ENCODE measurements at places on chromosomes 12 and 14.

DNA sequence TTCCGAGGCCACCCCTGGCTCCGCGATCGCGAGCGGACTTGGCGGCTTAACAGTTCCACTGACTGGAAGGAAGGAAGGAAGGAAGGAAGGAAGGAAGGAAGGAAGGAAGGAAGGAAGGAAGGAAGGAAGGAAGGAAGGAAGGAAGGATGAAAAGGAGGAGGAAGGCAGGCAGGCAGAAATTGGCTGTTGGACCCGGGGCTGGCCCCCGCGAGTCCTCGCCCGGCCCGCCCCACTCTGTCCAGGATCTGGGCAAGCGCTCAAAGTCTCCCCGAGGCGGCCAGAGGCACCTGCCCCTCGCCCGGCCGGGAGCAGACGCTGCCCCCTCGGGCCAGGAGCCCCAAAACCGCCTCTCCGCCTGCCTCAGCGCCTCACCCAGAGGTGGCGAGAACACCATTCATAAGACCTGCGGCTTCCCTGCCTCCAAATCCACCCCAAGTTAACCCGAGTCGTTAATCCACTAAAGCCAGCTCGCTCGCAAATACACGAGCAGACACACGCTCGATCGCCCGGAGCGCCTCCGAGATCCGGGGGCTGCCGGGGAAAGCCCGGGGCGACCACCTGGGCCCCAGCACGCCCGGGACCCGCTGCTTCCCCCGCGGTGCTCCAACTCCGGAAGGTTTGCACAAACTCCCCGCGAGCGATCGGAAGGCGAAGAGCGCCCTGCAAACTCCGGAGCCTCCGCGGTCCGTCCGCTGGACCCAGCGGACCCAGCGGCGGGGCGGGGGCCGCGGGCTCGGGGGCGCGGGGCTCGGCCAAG lies 844 bp downstream of the DPF3 start:
- DNase-seq: no peak

GRCh38 chr14:61240206-61240605 lies 40.9 kb downstream of the TMEM30B start:
- no peak for DNase-seq

DNA sequence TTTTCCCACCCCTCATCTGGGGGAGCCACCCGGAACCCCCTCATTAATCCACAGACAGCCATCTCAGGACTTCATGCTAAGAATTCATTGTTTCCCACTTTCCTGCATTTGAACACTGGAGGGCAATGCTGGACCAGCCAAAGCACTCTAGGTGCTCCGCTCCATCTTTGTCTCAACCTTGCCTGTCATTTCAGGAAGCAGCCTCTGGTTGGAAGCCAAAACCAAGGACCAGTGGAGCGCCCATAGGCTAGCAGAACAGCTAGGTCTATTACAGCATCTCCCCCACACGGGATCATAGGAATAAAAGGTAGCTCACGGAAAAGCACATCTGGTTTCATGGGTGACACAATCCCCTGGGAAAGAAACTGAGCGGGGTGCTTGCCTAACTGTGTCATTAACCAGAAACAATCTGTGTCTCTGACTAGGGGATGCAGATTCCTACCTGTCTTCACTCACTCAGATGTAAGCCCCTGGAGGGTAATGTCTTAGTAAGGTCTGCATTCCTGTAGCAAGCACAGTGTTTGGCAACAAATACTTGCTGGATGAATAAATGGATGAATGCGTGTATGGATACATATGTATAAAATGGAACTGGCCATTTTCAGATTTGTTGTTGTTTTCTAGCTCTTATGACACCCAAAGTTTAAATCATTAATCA lies 197.0 kb downstream of the DAD1 start:
- DNase-seq: peak; percentile 67

GRCh38 chr14:58941629-58942028 lies 246.8 kb upstream of the DAAM1 start:
- DNase-seq: no peak

- DNase-seq: no peak
Measured at GRCh38 chr12:131477613-131478012, 233.3 kb upstream of the SFSWAP start.

GRCh38 chr12:106301241-106301610 lies 1.3 kb upstream of the TCP11L2 start:
- DNase-seq: no peak

GRCh38 chr12:84272324-84272723 lies 640.3 kb downstream of the SLC6A15 start:
- DNase-seq: no peak

DNA sequence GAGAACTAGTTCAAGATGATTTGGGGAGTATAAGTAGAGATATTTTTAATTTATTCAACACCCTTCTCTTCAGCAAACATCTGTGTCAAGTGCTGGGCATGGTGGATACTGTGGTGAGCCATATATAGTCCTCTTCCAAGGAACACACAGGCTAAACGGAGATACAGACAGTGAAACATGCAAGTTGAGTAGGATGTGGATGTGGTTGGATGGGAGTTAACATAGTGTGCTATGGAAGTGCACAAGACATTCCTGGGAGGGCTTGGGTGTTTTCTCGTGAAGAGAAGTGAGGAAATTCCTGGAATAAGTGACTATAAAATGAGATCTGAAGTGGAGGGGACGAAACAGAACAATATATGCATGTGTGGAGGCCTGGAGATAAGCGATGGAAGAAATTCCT lies 181.1 kb upstream of the NPAS3 start:
- DNase-seq: no peak

DNA sequence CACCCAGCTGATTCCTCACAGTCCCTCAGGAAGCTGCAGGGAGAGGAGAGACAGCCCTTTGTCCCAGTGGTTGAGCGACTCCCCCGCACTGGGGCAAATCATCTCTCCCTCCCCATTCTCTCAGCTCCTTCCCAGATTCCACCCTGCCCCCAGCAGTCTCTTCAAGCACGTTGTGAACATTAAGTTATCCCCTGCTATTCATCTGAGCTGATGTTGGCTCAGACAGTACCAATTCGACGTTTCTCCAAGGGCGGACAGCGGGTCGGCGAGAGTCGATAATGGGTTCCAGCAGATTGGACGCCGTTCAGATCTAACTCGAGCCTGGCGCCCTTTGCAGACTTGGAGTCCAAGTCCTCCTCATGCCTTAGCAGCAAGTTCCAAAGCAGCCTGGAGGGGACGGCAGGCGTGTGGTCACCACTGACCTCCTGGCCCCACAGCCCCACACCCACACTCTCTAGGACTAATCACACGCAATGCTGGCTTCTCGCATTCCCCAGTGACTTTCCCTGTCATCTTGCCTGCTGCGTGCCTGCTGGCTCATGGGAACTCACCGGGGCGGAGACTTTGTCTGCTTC lies 245.9 kb downstream of the CHST11 start:
- peak; percentile 18 for DNase-seq

DNA sequence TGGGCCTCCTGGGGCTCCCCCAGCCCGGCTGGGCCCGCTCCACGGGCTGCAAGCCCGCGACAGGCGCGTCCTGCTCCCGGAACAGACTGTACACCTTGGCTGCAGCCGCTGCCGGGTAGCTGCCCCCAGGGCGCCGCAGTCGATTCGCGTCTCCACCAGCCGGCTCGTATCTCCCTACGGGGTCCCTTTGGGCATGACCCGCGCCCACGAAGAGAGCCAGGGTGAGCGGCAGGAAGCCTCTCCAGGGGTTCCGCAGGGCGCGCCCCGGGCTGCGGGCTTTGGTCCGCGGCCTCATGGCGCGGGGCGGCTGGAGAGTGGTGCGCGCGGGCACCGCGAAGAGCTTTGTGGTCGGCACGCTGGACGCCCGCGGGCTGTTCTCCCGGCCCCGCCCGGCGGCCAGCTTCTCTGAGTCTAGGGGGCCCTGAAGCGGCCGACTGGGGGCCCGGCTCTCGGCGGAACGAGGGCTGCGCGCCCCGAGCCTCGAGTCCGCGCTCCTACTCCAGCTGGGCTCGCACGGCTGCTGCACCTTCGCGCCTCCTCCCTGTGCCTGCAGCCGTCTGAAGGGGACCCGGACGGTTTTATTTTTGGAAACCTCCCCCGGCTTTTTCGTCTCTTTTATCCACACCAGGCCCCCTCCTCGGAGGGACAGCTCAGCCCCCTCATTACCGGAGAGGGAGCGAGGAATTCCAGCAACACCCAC lies at the start of gene LTBP2:
TSS of gene LTBP2 (minus strand) at position 588 of the 700 bp plus-strand sequence. CDS start at position 295, 293 bp downstream.
- DNase-seq: peak; percentile 79

- DNase-seq: peak; percentile 73
Measured at GRCh38 chr14:21093769-21094681, 4.4 kb downstream of the ZNF219 start.

All from thyroid gland (tissue), 4 donors.